Fibroblast of skin of scalp (primary cell): ENCODE measurements at places on chromosomes 7 and 10.

GRCh38 chr7:80950550-80950967, 31.7 kb upstream of the SEMA3C start:
- peak; percentile 42 for DNase-seq

GRCh38 chr10:17023386-17024298, 106.0 kb downstream of the CUBN start:
- DNase-seq, result peak; percentile 98

DNA sequence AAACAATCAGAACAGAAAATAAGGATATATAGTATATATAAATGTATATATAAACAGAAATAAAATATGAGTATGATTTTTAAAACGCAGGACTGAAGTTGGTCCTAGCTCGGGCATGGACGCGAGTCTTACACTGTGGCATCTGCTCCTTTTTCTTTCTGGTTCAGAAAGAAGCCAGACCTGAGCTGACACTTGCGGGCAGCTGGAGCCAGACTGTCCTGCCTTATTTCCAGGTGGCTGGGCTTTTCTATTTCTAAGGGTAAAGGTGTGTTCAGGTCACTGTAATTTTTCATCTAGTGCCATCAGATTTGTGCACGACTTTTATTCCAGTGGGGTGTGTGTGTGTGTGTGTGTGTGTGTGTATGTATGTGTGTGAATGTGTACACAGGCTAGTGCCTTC, 166.4 kb downstream of the GALNT17 start:
- DNase-seq, result no peak

DNA sequence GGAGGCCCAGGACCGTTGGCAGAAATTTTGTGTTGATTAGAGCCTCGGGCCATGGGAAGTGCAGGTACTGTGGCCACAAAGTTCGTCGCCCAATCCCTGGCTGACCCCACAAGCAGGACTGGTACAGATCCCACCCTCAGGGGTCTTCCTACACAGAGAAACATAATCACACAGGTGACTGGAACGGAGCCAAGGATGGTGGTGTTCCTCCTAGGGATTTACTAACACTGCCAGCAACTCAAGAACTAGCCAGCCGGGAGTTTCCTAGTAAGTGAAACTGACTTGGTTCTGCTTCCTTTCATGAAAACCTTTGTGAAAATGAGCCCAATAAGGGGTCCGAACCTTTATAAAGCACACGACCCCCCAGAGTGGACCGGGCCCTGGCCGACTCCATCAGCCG, 5.7 kb downstream of the CUX1 start:
- DNase-seq, result no peak

DNA sequence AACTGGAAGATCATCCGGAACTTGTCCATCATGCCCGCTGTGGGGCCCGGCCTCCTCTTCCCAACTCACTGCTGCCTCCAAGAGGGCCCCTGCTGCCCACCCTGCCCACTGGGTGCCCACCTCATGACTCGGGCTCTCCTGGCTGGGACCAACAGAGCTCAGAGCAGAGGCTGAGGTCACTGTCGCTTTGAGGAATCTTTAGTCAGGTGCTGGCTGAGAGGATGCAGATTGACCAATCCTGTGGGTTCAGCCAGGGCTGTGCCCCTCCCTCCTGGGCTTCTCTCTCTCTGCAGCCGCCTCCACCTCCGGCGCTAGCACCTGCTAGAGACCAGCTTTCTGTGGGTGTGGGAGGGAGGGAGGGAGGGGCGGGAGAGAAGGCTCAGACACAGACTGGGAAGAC, at the start of gene CALHM1:
Gene CALHM1 (minus strand): TSS at position 181 of the 400 bp plus-strand sequence. CDS start 149 bp downstream, at position 32.
- DNase-seq, result no peak

- DNase-seq, result no peak
These were observed 19.3 kb downstream of the PRSS2 start for GRCh38 chr7:142790056-142790455.
